ENCODE measurements at places on chromosomes 2 and 18. TPM values are rescaled to one million over a fixed set of nuclear protein-coding genes. Genes with fewer than 3 reads are reported as not detected.

The ZNF514 gene
- total RNA-seq, result 18.9 TPM

GRCh38 chr18:48142353-48142752 is 211.9 kb upstream of the SMAD2 start:
- DNase-seq, result no peak

- DNase-seq, result no peak
Measured at GRCh38 chr2:220695397-220696279, 876.5 kb downstream of the EPHA4 start.

- DNase-seq, result peak; percentile 60
Measured at GRCh38 chr18:49170925-49171505, 220.2 kb upstream of the SMAD7 start.

- no peak for DNase-seq
Measured at GRCh38 chr2:233213975-233214374, 37.5 kb upstream of the ATG16L1 start.

The RGPD8 gene
- 51.1 TPM for total RNA-seq

The AFTPH gene
- total RNA-seq, result 28.0 TPM

DNA sequence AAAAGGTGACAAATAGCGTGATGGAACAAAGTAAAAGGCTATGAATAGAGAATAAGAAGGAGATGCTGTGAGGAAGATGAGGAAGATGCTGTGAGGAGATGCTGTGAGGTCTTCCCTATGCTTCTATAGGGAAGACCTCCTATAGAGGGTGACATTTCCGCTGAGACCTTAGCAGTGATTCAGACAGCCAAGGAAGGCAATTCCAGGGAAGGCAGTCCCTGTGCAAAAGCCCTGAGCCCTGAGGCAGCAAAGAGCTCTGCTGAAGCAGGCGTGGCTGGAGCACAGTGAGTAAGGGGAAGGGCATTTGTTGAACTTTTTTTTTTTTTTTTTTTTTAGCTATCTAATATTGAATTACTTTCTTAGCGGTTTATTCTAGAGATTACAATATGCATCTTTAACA is 142.7 kb upstream of the FOSL2 start:
- DNase-seq, result no peak

DNA sequence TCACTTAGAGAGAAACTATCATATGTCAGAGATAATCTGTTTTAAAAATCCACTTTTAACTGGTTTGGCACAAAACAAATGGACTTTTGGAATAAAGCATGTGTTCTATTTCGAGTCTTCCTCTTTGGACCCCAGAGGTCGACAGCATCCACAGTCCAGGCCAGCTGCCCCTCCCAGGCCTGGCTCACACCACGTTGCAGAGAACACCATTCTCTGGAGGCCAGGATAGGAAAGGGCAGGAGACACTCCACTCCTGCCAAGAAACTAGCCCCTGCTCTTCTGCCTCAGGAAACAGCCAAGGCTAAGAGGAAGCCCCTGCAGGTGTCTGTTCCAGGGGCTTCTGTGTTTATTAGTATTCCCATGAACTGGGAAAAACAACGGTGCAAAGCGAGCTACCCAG is 456.6 kb upstream of the ID2 start:
- DNase-seq, result no peak

DNA sequence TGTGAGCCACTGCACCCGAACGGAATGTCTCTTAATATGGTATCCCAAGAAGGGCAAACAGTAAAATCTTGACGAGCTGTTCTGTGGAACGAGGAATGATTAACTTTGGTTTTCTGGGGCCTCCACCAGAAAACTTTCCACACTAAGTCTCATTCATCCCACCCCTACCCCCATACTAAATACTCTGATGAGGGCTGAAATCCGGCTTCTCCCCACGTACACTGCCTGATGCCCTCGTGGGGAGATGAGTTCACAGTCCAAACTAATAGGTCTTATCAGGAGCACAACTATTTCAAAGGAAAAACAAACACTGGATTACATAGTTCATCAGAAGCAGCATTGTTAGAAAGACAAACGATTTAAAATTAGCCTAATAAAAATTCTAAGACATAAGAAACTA is 49.2 kb upstream of the TCF4 start:
- DNase-seq, result no peak
